ENCODE measurements at places on chromosomes 4 and X.
A peak's percentile ranks its signal among the peaks of the same experiment; 100 is the strongest.

- DNase-seq, result no peak
Measured at GRCh38 chrX:15299941-15300851, 15.2 kb downstream of the ASB11 start.

- DNase-seq, result no peak
Measured at GRCh38 chr4:56731857-56732256, 50.8 kb upstream of the HOPX start.

- DNase-seq, result no peak
Measured at GRCh38 chr4:47065051-47065481, 33.7 kb downstream of the GABRB1 start.

DNA sequence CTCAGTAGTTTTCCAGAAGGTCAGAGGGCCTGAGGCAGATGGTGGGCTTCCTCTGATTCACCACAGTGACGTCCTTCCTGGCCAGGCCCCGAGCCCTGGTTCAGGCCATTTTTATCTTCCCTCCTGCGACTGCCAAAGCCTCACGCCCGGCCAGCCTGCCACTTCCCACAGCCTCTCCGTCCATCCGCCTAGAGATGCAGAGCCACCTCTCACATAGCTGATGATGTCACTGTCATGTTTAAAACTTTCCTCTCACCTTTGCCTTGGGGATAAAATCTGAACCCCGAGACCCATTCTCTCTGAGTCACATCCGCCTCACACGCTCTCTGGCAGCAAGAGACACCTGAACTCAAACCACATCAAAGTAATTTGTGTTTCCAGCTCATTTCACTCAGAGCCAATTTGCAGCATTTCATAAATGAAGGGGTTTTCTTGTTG is 175.3 kb downstream of the QDPR start:
- peak; percentile 38 for DNase-seq

- no peak for DNase-seq
Measured at GRCh38 chr4:90318193-90318592, 191.0 kb downstream of the CCSER1 start.

GRCh38 chr4:36053930-36054329 is 190.4 kb downstream of the ARAP2 start:
- DNase-seq, result no peak

GRCh38 chr4:106679063-106679462 is 310.5 kb upstream of the GIMD1 start:
- DNase-seq, result no peak

DNA sequence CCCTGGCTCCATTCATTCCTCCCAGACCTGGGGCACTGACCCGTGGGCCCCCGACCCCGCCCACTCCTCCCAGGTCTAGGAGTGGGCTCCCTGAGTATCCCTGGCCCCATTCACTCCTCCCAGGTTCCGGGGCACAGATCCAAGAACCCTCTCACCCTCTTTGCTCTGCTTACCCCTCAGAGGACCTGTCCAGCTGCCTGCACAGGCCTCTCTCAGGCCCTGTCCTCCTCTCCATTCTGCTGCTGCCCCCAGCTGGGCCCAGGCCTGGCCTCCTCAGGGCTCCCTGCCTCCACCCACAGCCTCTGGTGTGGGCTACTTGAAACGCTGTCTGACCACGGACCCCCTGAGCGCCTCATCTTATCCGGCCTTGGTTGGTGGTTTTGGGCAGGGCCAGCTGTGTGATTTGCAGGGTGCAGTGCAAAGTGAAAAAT is 217.7 kb upstream of the PSAPL1 start:
- DNase-seq, result no peak

- no peak for DNase-seq
Measured at GRCh38 chr4:88573276-88573980, 18.9 kb upstream of the HERC3 start.

DNA sequence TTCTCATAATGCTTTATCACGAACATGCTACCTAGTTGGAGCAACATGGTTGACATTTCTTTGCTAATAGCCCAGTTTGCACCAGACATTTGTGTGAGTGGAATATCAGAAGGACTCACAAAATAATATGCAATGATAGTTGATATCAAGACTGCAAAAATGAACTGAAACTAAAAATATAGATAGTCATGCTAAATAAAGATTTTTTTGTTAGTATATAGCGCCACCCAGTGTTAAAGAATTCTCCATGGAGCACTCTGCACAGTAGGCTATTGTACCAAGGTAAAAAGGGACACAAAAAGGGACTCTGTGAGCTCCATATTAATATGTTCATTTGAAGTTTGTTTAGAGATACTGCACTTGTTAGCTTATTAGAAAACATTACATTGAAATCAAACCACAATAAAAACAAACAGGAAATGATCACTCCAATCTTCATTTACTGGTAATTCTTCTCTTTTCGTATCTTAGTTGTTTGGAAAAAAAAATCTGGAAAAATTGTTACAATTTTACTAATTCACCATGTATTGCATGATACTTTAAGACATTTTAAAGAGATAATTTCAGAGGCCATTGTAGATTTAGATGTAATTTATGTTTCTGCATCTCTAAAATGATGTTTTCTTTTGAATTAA is 1509.6 kb downstream of the ADGRL3 start:
- no peak for DNase-seq

DNA sequence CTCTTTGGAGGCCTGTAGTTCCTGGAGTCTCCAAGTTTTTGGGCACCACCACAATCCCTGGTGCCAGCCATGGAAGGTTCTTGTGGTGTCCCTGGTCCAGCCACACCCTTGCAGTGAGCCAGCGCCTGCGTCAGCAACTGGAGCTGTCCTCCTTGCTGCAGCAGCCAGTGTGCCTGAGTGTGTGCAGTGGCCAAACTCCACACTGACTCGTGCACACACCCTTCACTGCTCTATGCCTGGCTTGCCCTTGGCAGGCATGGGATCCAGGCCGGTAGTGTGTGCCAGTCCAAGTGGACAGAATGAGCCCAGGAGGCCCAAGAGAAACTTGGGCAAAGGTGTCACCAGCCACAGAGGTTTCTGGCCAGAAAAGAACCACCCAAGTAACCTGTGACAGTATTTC is 1074.0 kb downstream of the PCDH18 start:
- no peak for DNase-seq

- DNase-seq, result peak; percentile 0
Measured at GRCh38 chr4:123564758-123565346, 168.3 kb downstream of the SPRY1 start.

DNA sequence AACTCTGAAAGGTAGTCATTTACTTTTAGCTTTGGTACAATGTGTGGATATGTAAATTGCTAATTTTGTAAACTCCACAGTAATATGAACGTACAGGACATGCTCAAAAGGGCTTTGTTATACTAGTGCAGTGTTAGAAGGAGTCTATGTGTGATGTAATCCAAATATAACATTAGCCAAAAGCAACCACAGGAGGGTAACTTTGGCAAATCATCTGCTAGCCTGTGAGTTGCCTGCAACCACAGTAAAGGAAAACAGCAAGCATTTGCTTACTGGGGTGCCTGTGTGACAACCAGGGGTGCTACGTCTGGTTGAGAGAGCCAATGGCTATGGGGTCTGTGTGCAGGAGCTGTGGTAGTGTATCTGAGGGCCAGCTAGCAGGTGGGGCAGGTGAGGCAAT is 245.8 kb downstream of the ADAMTS3 start:
- DNase-seq, result no peak

DNA sequence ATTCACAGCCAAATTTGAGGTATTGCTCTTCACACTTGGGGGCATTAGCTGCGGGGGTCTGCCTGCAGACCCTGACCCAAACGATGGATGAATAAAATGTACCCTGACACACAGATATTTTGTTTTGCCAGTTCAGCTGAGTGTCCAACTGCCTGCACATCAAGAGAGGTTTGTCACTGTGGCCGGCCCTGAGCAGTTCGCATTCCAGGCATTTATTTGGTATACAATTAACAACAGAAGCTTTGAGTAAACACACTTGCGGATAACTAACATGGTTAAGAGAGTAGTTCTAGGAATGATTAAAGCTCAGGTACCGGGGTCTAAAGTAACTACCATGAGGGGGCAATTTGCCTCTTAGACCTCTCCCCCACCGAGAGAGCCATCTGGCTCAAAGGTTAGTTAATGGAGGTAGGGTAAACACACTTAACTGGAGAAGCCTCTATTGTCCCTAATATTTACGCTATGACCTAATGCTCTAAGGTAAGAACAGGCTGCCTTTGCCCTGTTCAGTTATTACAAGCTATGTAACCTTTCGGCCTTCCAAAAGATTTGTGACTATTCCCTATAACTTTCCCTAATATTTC is 162.0 kb downstream of the SNCA start:
- no peak for DNase-seq

DNA sequence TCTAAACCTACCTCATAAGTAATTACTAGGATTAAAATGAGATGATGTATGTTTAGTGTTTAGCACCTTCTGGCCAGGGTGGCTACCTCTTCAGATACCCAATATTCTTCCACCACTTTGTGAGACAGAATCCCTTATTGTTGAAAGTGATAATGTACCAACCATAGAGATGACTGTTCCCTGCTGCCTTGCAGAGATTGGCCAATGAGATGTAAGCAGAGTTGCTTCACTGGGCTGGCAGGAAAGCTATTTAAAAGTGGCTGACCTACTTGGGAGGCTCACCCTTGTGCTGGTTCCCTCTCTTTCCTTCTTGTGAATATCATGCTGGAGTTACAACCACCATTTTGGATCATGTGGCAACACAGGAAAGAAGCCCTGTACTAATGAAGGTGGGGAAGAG is 58.9 kb downstream of the TMEM154 start:
- no peak for DNase-seq

DNA sequence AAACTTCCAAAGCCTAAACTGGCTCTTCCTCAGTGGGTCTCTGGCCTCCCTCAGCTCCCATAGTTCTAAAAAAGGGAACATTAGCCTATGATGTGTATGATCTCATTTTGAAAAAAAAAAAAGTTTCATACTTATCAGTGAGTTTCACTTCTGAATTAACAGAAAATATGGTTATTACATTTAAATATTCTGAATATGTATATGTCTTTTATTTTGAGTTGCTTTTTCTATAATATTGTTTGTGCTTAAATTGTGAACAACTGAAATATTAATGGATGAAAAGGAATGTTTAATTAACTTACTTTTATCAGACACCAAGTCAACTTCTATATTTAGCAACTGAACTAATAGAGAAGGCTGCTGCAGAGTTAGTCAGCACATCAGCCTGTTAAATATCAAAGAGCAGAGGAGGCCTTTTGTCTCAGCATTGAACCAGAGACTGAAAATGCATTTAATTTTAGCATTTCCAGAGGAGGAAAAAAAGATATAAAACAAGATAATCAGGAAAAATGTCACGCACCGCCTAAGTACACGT is 20.4 kb upstream of the FHL1 start:
- no peak for DNase-seq

DNA sequence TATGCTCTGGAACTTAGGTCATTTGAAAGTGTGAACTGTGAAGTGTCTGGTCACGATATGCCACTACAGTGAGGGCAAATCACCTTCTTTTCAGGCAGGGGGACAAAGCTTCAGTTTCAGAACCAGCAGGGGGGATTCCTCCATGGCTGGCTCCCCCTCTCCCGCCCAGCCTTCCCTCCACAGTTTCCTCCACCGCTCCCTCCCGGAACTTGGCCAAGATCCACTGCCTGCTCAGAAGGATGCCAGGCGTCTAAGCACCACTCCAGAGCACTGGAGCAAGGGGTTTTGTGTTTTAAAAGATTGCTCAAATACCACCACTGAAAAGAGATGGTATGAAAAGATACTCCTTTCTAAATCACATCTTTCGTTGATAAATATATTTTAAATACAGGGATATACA is 126.9 kb downstream of the ELOVL6 start:
- no peak for DNase-seq

DNA sequence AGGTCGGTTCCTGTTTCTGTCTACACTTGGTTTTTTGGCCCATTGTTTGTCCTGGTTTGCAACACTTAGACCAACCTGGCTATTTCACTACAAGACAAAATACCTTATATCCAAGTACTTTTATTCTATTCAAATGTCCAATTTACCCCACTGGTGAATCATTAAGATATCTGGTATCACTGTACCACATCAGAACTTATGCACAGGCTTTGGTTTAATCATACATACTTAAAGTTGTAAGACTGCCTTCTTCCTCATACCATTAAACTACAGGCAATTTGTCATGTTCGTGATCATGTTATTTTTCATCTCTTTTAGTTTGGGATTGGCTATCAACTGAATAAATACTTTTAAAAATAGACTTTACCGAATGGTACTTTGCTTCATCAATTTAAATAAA is 53.0 kb upstream of the ATOH1 start:
- no peak for DNase-seq

GRCh38 chr4:162509333-162509732 is 345.5 kb upstream of the FSTL5 start:
- DNase-seq, result no peak

DNA sequence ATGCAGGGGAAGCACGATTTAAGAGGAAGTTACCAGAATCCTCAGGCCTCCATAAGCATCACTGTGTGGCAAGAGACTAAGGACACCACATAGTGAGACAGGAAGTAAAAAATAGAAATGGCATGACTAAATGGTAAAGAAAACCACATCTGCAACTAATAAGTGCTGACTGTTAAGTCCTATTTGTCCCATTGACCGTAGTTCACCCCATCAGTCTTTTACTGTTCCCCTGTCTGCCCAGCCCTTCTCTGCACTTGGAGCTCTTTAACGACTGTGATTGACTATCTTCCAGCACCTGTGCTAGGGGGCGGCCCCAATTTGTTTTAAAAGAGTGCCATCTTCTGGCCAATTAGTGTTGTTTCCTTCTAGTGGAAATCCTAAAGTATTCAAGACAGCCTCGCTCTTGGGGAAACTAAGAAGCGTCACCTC is 94.2 kb downstream of the MAOA start:
- DNase-seq, result peak; percentile 4

DNA sequence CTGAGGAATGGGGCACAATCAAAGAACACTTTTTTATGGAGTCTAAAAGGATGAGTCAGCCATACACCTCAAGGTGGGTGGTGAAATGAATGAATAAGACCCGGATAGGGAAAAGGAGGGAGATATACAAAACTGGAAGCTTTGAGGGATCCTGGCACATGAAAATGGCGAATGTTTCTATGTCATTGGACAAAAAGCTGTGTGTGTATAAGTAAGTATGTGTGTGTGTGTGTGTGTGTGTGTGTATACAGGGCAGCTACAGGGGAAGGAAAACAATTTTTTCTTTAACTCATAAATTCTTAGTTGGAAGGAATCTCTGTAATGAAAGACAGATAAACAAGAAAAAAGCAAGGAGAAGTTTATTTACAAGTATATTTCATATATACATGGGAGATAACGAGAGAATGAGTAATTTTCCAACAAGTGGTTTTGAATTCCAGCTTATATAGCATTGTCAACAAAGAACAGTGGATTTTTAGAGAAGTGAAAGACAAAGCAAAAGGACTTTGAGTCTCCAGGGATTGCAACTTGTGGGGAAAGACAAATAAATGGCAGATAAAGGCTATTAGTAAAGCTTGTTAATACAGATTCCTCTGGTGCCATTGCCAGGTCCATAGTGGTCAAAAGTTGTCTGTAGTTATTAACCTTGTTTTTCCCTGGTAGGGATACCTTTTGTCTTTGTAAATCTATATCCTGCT is 99.7 kb downstream of the MMRN1 start:
- no peak for DNase-seq

DNA sequence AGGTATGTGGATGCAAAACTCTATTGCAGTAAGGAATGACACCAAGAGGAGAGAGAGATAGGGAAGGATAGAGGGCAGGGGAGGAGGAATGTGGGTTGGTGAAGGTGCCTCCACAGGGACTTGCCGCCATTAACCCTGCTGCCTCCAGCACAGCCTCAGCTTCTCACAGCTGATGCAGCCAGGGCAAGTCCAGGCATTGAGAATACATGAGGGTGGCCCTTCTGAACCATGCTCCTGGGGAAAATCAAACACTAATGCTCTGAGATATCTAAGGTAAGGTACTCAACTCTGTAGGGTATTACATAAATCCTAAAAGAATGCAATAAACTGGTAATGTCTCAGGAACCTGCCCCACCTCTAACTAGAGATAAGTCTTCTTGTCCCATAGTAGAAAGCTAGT is 28.7 kb downstream of the UGT2B7 start:
- no peak for DNase-seq

Data from stimulated activated CD4-positive, alpha-beta T cell treated with anti-CD3 and anti-CD28 coated beads, TNF-alpha, amount 100 ng/mL, for 1 hour (primary cell).